ENCODE measurements at places on chromosomes 7 and 10. TPM values are rescaled to one million over a fixed set of nuclear protein-coding genes. Genes with fewer than 3 reads are reported as not detected.

Gene HKDC1
- 8.2 TPM for total RNA-seq

Gene PNLIPRP3
- not detected for total RNA-seq

DNA sequence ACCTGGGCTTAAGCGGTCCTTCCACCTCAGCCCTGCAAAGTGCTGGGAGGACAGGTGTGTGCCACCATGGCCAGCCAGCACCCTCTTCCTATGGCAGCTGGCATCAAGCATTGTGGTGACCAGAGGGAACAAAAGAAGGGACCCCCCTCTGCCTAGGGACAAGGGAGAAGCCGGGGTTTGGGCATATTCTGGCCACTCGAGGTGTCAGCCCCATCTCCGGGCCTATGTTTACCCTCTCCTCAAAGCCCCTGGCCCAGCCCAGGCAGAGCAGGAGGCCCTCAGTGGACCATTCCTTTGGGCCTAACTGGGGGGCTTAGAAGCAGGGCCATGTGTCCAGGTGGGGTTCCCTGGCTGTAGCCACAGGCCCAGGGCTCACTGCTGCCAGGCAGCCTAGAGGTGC lies 23.9 kb downstream of the VSIR start:
- DNase-seq: no peak

DNA sequence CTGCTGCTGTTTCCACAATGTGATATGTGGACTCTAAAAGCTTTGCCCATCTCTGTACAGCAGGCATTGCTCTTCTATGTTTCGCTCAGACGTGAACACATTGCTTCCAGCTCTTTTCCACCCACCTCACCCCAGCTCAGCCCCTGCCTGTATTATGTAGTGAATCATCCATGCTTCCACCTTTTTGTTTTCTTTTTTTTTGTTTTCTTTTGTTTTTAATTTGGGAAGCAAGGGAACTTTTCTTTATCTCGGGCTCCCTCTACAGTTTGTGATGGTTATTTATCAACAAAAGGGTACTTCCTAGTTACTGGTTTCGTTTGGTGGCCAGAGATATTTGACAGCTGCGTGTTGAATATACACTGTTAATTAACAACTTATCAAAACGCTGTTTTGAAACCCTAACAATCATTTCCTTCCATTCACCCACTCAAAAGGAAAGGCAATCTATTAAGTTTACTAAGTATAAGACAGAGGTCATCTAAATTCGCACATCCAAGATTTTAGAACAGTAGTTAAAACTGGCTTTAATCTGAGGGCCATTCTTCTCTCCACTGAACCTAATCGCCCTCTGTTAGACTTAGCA lies 127.9 kb upstream of the STK17A start:
- DNase-seq: no peak

GRCh38 chr7:149686449-149686848 lies 86.9 kb downstream of the ZNF467 start:
- no peak for DNase-seq

Data from T-helper 17 cell (primary cell).